Activated CD4-positive, alpha-beta T cell treated with anti-CD3 and anti-CD28 coated beads, Interleukin-2, amount 10 ng/mL, durations not matched to agents 7 days and 5 days (primary cell): ENCODE measurements at places on chromosomes 12 and 14.

- no peak for DNase-seq
Measured at GRCh38 chr14:96167224-96168148, 37.2 kb upstream of the BDKRB2 start.

- DNase-seq = no peak
Measured at GRCh38 chr12:97524812-97525211, 62.2 kb downstream of the RMST start.

GRCh38 chr12:103493199-103493598 is 2.6 kb downstream of the C12orf42 start:
- no peak for DNase-seq

DNA sequence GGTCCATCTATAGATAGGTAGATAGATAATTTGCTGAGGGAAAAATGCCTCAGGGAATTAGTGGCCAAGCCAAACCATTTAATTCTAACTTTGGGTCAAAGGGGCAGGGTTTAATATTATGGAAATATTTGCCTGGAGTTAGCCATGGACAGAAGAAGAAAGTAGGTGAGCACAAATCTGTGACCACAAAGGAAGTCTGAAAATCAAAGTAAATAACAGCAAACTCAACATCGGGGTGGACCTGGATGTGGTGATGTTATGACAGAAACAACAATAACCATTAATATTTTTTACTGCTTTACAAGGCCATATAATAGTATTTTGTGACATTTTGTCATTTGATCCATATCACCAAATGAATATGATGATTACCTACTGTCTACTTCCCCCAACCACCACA is 578.0 kb upstream of the MGAT4C start:
- no peak for DNase-seq

- no peak for DNase-seq
Measured at GRCh38 chr12:54338698-54339296, 13.9 kb downstream of the COPZ1 start.

DNA sequence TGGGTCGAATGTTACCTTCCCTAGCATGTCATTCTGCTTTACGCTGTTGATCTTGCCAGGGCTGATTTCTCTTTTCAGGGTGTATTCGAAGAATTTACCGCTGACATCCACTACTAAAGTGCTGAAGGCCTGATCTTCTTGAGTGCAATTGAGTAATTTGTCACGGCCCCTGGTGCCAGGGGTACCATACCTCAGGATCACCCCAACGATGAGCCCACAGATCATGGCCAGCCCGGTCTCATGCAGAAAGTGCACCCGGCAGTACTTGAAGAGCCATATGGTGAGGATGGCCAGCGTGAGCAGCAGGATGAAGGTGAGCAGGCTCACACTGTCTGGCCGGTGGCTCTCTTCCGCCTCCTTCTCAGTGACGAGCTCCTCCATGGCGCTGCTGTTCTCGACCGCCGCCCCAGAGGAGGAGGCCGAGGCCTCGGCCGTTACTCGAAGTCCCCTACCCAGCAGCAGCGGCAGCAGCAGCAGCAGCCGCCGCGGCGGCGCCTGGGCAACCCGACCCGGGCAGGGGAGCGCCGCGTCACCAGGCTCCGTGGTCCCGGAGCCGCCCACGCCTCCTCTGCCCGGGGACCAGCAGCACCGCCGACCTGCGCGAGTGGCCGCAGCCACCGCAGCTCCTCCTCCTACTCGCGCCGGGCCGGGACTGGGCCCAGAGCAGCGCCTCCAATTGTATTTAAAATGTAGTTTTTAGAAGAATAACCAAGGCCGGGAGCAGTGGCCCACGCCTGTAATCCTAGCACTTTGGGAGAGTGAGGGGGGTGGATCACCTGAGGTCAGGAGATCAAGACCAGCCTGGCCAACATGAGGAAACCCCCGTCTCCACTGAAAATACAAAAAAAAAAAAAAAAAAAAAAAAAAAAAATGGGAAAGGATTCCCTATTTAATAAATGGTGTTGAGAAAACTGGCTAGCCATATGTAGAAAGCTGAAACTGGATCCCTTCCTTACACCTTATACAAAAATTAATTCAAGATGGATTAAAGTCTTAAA is 58.5 kb upstream of the TMPO start:
- no peak for DNase-seq

GRCh38 chr14:68819260-68819691 is 26.4 kb upstream of the ZFP36L1 start:
- no peak for DNase-seq

DNA sequence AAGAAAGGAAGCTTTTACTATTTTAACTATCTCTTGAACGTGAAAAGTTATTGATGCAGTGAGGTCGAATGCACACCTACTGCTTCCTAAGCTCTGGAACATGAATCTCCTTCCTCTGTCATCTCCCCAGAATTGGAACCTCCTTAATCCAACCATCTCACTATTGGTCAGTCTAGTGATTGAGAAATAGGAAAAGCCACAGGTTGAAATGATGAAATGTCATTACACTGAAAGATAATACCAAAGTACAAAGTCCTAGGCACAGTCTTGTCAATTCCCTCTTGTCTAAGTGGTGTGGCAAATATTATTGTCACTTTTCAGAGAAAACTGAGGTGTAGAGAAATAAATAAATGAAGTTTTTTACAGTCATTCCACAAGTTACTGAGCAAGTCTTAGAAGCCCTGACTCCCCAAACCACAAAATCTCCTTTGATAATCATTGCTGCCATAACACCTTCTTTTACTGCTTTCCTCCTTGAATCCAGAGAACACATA is 19.5 kb upstream of the HIGD1C start:
- DNase-seq = no peak

- DNase-seq = no peak
Measured at GRCh38 chr14:70143306-70143705, 45.4 kb downstream of the SLC8A3 start.

GRCh38 chr12:2804393-2805142 is 7.9 kb upstream of the ITFG2 start:
- DNase-seq = no peak

DNA sequence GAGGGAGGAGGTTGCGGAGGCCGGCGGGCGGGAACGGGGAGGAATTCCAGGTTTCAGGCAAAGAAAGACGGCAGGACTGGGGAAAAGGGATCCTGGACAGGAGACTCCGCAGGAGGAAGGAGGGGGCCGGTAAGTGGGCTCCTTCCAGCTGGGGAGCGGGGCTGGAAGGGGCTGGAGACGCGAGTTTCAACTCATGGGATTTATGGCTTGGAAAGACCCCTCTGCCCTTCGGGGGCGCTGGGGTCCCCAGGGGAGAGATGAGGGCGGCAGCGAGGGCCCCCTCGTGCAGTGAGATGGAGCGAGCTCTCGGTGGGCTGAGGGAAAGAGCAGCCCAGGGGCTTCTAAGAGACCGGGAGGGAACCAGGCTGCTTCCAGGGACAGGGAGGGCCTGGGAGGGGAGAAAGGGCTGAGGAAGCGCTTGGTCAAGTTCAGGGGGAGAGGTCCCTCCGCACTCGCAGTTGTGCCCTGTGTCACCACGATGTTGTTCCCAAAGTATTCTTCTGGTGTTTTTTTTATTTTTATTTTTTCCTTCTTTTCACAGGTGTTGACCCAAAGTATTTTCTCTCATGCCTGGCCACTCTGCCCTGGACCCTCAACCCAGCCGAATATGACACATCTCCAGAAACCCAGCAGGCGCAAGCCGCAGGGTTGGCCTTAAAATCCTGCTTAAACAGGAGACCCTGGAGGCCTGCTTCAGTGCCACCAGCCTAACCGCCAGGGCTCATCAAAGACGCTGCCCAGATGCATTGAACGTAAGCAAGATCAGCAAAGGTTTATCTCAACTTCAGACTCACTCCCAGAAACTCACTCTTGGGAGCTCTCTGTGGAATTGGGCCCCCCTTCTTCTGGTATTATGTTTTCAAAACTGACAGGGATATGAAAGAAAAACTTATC is 16.1 kb downstream of the TNFAIP2 start:
- no peak for DNase-seq

GRCh38 chr12:64521833-64522232 is 69.9 kb downstream of the TBK1 start:
- DNase-seq = no peak

GRCh38 chr12:69338936-69339335 is 9.2 kb upstream of the LYZ start:
- no peak for DNase-seq

GRCh38 chr12:52082988-52083637 is 3.6 kb downstream of the SMIM41 start:
- peak; percentile 73 for DNase-seq

GRCh38 chr12:10293570-10294227 is 14.0 kb upstream of the KLRD1 start:
- DNase-seq = peak; percentile 47

DNA sequence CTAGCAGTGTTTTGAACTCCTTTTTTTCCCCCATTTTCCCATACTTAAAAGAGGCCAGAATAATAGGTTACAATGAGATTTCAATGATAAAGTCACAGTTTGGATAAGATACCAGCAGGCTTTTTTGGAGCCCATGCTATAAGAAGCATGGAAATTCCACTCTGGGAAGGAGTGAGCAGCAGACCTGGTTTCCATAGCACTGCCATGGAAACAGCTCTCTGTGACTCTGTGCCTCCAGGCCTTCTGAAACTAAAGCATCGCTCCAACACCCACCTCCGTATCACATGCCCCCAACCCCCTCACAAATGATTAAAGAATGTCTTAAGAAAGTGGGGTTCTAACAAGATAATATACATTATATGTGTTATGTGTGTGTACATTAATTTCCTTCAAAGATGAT is 165.0 kb downstream of the GRIN2B start:
- DNase-seq = no peak

GRCh38 chr14:74566174-74567141 is 45.6 kb downstream of the LTBP2 start:
- DNase-seq = no peak

DNA sequence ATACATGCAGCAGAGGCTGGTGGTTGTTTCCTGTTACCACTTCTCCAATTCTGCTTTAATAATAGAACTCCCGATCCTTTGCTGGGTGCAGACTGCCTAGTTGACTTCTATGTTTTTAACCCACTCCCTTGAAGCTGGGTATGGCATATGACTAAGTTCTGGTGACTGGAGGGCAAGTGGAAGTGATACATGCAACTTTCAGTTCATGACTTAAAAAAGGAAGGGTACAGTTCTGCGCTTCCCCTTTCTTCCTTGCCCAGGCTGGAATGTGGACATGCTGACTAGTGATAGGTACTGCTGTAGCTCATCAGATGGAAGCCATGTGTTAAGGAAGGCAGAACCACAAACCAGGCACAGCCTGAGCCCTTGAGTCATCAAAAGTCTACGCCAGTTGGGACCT is 2.4 kb upstream of the A2M start:
- DNase-seq = no peak

GRCh38 chr12:104796475-104796862 is 161.6 kb downstream of the SLC41A2 start:
- no peak for DNase-seq

GRCh38 chr12:93943780-93944179 is 204.6 kb upstream of the PLXNC1 start:
- DNase-seq = no peak

DNA sequence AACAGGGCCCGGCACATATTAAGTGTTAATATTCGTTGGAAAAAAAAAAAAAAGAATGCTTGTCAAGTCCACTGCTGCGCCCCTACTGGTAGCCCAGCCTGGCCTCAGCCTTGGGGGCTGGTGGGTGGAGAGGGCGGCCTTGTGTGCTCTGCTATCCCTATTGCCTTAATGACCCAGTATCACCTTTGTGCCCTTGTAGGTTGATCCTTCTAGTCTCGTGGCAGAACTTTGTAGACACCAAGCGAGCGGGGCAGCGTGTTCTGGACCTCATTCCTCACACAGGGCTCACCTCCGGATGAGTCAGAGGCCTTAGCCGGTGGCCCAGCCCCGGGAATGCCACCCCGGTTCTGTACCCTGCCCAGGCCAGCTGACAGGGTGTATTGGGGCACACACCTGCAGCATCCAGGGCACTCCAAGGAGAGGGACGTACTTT is 1.8 kb upstream of the RCOR1 start:
- DNase-seq = no peak
